Activated naive CD8-positive, alpha-beta T cell treated with anti-CD3 and anti-CD28 coated beads, Interleukin-2, amount 50 U/mL, for 16 hours (primary cell): ENCODE measurements at places on chromosomes 2 and 18.

GRCh38 chr2:70656421-70657010 lies 102.9 kb upstream of the TGFA start:
- no peak for DNase-seq

DNA sequence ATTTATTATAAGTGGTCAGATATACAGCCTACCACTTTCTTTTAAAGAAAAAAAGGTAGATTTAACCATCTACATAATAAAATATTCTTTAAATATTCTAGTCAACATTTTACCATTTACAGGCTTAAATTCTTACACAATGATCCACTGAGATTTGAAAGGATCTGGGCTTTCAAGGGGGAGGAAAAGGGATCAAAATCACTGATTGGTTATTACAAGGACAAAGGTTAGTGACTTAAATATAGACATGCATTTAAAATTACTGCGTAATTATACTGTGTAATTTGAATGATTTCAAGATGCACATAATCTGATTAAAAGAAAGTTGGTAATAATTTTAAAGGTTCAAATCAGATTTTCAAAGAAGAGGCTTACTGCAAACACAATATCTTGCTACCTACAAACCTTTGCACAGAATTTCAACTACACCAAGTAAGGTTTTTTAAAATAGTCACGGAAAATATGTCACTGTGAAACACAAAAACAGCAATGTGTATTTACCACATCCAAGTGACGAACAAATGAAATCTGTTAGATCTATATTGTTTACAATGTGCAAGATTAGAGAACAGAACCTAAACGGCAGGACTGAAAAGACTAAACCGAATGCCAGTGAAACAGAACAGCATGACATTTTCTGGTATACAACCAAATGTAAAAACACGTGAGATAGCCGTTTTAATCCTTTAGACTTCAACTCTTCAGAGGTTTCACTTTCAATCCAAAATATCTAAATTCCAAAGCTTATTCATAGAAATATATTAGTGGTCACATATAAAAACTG lies 40.8 kb downstream of the RTN4 start:
- no peak for DNase-seq

DNA sequence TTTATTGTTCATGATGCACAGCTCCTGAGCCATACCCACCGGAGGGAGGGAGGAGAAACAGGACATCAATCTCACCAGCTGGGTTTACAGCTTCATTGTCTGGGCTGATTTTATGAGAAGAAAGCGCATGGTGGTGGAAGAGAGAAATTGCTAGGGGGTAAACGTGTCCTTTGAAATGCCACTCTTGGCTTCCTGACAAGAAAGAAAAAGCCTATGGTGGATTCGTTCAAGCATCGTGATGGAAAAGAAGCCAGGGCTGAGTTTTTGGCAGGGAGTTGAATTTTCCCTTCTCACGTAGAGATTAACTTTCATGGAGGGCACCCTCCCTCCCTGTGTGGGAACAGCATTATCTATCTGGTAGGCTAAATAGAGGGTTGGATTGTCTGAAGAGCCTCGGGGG lies 502.0 kb downstream of the SLC4A3 start:
- DNase-seq, result no peak

DNA sequence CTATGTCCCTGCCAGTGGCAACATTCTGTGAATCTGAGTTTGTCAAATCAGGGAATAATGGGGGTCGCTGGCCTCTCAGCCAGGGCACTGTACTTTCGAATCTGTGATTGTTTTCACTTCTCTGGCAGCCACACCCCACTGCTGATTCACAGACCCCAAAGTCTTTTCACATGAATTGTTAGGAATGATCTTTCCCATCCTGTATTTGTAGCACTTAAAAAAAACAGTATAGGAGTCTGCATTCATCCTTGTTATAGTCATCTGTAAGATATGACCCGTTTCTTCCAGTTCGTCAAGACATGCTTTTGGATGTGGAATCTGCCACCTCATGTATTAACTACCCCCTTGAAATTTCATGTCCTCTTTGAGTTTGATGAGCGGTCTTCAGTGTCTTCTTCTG lies 928 bp downstream of the NAGK start:
- DNase-seq, result no peak

DNA sequence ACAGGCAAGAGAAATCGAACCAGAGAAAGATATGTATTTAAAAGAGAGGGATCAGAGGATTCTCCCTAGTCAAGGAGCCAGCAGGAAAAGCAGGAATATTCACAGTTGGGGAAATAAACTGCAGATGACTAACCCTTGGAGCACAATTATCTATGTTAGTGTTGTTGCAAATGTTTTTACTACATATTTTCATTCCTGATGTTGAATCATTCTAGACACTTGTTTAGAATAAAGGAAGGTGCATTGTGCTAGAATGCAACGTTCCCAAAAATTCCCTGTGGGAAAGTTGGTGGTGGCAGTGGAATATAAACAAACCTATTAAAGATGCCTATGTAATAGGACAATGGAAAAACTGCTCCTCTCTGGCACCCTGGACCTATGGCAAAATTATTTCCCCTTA lies 63.3 kb downstream of the DTNA start:
- DNase-seq, result no peak

DNA sequence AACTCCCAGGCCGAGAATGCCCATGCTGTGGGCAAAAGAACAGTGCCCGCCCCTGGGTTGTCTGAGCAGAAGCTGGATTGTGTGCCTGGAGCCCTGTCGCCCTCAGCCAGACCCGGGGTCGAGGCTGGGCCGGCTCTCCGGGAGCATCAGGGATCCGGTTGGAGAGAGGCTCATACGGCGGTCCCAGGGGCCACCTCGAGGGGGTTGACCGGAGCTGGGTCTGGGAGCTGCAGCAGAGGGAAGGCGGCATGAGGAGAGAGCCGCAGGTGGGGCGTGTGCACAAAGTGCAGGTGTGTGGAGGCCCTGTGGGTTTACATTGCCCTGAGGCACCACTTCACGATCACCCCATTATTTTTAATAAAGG lies 39.5 kb downstream of the MBP start:
- no peak for DNase-seq

GRCh38 chr2:43376523-43377198 lies 150.3 kb upstream of the ZFP36L2 start:
- DNase-seq, result no peak

DNA sequence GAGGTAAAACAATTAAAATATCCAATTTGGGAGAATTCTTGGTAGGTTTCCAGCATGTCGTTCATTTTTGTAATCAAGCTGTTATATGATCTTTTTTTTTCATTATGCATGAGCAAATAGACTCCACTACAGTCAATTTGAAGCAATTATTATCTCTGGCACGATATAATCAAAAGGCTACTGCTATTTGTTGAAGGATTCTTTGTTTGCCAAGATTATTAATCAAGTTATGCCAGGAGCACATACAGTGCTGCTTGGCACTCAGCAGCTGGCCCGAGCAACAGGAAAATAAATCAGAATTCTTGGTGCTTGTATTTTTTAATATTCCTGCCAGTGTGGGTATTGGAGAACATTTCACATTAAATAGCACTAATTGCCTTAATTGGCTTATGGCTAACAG lies 279.5 kb downstream of the RND3 start:
- no peak for DNase-seq

GRCh38 chr2:142094233-142094632 lies 36.6 kb downstream of the LRP1B start:
- no peak for DNase-seq

- no peak for DNase-seq
Observed at GRCh38 chr2:43170405-43171105, 55.9 kb downstream of the ZFP36L2 start.

GRCh38 chr2:200681697-200682096 lies 95.9 kb downstream of the AOX1 start:
- no peak for DNase-seq

- DNase-seq, result no peak
Observed at GRCh38 chr2:19569300-19569791, 210.9 kb upstream of the OSR1 start.

DNA sequence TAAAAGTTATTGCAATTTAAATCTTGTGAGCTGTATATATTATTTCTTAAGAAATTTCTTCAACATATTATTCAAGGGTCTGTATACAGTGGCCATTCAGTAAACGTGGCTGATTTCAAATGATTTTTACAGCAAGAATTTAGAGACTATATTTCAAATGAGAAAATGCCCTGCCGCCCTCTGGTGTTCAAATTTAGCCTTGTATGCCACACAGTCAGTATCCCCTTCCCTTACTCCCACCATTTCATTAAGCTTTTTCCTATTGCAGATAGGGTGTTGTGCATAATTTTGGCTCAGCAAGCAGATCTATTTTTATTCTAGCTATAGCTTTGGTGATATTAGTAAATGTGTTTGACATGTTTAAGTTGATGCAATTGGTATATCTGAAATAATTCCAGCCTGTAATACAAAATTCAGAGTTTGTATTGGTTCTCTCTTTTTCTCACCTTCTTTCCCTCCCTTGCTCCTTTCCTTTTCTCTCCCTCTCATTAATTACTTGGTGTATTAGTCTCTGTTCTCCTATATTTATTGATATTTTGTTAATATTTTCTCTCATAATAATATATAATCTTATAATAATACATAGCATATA lies 22.8 kb upstream of the SCN7A start:
- DNase-seq, result no peak

DNA sequence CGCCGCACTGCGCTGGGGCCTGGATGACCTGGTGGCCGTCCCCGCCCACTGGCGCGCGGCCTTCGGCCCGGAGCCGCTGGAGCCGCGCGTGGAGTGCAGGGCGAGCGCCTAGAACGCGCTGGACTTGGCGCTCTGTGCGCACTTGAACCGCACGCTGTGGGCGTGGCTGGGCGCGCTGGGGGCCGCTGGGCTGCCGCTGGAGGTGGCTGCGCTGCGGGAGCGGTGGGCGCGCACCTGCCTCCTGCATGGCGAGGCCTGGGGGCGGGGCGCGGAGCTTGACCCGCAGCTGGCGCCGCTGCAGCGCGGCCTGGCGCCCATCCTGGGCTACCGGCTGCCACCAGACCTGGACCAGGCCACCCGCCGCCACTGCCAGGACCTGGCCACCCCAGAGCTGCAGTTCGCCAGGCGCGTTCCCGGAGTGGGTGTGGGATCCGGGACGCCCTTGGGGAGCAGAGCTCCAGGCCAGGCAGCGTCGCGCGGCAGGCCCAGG lies 9.9 kb downstream of the AQP12B start:
- no peak for DNase-seq

GRCh38 chr2:38615237-38615636 lies 12.5 kb upstream of the HNRNPLL start:
- DNase-seq, result no peak

GRCh38 chr18:29693334-29693733 lies 1349.2 kb downstream of the DSC3 start:
- DNase-seq, result no peak

GRCh38 chr2:219570194-219570923 lies 980 bp downstream of the OBSL1 start:
- no peak for DNase-seq

GRCh38 chr18:5302606-5303005 lies 7.1 kb upstream of the ZBTB14 start:
- DNase-seq, result no peak

GRCh38 chr2:8408560-8409460 lies 273.0 kb upstream of the ID2 start:
- DNase-seq, result no peak

DNA sequence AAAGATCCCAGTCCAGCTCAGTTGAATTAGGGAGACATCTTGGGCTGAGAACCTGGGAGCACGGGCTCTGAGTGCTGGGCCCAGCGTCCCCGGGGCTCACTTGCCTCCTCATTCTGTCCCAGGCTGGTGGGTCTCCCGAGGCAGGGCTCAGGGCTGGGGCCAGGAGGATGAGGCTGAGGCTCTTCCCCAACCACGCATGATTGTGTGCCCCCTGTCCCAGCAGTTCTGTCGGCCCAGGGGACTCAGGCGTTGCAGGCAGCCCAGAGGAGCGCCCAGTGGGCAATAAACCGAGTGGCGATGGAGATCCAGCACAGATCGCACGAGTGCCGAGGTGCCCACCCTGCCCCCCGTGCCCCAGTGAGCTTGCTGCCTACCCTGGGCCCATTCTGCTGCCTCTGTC lies 910 bp downstream of the PRSS56 start:
- DNase-seq, result no peak
